NCI-H446 (cell line): ENCODE measurements at places on chromosomes 1 and 21.

GRCh38 chr21:39924577-39925308, 57.5 kb downstream of the PCP4 start:
- DNase-seq = no peak

DNA sequence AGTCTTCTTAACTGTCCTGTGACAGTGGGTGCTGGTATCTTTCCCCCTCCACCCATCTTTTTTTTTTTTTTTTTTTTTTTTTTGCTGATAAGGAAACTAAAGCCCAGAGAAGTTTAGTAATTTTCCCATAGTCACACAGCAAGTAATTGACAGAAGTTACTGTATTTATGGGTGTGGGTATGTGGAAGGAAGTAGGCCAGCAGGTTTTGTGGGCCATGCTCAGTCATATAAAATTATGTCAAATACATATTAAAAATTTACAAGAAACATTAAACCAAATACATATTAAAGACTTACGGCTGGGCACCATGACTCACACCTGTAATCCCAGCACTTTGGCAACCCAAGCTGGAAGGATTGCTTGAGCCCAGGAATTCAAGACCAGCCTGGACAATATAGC, 51.5 kb downstream of the KAZN start:
- DNase-seq = no peak

DNA sequence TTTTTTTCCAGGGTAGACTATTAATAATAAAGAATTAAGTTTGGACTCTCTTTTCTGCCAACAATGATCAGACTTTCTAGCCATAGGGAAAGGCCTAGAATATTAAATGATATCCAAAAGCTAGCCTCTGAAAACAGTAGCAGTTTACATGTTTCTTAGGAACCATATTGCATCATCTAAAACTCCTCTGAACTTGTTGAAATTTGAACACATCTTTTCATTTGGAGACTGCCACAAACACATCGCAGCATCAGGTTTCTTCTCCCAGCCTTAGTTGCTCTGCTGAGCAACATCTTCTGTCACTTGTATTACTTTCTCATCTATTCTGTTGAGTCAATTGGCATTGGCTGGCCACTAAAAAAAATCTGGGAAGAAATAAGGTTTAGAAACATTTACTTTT, 63.2 kb upstream of the GNG4 start:
- no peak for DNase-seq

DNA sequence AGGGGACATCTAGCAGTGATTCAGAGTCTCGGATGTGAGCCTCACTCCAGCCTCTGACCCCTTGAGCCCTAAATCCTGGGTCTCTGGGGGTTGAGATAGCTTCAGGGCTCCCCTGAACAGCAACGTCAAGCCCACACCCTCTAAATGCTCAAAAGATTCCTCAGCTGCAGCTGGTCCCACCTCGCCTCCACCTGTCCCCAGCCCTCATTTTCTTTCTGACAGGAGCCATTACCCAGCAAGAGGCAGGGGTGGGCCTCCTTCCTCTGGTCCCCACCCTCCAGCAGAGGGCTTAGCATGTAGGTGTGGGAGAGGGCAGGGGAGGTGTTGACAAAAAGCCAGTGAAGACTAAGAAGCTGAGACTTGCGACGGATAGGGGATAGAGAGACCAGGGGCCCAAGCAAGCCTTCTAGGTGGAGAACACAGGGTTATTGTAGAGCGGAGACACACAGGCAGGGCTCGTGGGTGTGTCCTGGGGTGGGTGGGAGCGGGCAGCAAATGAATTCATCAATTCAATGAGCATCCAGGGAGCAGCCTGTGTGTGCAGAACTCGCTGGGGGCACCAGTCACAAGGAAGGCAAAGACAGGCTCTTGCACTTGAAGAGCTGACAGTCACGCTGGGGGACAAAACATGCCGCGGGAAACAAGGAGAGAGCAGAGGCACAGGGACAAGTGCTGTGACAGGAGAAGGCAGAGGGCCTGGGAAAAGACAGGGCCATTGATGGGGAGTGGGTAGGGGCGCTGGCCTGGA, 48.9 kb upstream of the GOLT1A start:
- DNase-seq = no peak

DNA sequence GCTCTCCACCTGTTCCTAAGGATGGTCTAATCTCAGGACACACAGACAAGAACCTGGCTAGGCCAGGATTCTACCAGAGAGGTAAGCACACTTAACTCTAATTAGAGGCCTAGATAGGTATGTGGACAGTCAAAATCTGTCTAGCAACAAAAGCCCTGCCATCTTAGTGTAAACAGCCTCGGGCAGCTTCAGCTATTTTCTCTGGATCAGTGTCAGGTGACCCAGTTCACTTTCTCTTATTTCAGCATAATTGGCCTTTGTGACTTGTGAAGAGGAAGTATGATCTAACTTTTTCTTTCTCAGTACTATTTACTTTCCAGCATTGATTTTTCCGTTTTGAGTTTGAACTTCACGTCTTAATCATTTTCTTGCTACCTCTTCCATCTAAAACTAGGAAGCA, 217.7 kb downstream of the CRB1 start:
- DNase-seq = no peak

DNA sequence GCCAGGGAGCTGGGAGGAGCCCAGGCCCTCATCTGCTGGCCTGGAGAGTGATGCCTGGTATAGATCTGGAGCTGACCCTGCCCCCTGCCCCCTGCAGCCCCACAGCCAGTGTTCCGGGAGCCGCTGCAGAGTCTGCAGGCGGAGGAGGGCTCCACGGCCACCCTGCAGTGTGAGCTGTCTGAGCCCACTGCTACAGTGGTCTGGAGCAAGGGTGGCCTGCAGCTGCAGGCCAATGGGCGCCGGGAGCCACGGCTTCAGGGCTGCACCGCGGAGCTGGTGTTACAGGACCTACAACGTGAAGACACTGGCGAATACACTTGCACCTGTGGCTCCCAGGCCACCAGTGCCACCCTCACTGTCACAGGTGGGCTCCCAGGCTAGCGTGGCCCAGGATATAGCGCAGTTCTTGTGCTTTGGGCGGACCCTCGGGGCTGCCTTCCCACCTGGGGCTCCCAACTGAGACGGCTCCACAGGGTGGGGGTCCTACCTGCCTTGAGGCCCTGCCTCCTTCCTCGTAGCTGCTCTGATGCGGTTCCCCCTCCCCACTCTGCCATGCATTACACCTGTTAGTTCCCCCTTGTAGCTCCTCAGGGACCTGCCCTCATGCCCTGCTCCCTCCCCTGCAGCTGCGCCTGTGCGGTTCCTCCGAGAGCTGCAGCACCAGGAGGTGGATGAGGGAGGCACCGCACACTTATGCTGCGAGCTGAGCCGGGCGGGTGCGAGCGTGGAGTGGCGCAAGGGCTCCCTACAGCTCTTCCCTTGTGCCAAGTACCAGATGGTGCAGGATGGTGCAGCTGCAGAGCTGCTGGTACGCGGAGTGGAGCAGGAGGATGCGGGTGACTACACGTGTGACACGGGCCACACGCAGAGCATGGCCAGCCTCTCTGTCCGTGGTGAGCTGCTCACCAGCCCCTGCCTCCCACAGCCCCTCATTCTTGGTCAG, 98.7 kb downstream of the OBSCN start:
- DNase-seq = no peak

- no peak for DNase-seq
Measured at GRCh38 chr1:170175484-170175883, 29.7 kb downstream of the NTMT2 start.

DNA sequence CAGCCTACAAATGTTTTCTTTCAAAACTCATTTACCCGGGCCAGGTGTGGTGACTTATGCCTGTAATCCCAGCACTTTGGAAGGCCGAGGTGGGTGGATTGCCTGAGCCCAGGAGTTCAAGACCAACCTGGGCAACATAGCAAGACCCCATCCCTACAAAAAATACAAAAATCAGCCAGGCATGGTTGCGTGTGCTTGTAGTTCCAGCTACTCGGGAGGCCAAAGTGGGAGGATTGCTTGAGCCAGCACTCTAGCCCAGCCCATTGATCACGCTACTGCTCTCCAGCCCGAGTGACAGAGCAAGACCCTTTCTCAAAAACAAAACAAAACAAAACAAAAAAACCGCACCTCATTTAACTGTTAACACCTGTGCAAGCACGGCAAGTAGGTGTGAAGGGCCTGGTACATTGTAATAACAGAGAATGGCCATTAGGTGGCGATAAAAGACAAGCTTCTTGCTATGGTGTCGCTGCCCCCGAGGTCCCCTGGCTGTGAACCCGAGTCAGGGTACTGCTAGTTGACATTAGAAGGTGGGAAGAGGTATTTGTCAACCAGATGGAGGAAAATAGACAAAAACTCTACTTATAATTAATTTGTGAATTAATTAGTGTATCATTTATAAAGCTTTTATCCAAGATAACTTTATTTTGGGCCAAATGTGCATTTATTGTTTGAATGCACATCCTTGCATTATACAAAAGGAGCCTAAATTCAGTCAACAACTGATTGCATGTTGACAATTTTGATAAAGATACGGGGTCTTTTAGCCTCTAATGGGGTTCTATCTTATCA, 66.5 kb downstream of the SH3BGR start:
- DNase-seq = peak; percentile 10

- DNase-seq = no peak
Measured at GRCh38 chr1:237154157-237154556, 112.2 kb downstream of the RYR2 start.

DNA sequence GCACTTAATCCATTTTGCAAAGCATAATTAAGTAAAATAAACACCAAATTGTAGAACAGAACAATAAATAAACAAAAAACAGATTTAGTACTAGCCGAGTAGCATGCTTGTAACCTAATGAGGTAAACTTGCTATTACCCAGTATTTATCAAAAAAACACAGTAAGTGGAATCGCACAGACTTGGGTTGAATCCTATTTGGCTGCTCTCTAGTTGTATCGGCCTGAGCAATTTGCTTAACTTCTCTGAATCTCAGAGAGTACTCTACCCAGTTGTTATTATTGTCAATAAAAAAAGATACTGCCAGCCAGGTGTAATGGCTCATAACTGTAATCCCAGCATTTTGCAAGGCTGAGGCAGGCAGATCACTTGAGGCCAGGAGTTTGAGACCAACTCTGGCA, 664.3 kb downstream of the ADGRL2 start:
- DNase-seq = no peak

DNA sequence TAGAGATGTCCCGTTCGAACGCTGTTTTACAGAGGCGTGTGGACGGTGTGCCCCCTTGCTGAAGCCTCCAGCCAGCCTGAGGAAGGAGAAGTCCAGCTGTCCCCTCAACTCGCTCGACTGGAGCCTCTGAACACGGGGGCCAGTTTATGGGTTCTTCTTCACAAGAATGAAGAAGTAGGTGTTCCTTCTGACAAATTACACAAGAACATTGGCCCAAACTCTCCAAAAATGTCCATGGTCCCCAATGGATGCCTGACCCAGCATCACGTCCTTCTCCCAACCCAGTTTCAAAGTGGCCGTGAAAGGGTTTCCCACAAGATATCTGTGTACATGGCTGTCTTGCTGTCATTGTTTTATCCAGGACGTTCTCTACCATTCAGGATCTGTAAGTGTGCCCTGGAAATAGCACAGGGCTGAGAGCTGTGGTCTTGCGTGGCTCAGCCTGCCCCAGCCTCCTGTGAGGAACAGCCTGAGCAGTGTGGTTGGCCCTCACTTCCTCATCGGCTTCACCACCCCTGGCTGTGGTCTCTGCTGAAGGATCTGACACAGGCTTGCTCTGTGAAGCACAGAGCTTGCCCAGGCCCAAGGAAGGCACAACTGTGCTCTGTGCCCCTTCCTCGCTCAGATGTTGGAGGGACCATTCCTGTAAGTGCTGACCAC, 1.0 kb upstream of the S100B start:
- no peak for DNase-seq

DNA sequence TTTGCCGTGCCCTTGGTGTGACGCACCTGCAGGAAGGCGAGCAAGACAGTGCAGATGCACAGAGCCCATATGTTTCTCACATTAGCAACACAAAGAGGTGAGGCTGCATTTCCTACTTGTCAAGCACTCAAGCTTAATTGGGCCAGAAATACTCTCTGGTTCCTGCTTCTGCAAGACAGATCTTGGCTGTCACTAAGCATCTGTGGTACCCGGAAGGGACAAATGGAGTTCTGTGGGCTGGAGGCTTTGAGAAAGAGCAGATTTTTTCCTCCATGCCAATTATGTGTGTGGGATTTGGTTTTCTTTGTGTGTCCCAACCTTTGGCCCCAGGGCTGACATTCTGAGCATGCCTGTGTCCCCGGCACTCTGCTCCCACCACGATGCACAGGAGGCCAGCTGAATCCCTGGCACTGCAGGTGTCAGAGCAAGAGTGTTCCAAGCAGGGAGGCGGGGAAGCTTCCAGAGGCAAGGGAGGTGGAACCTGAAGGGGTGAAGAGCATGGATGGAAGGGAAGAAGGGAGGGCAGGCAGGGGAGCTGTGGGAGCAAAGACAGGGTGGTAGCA, 52.0 kb upstream of the STUM start:
- no peak for DNase-seq

DNA sequence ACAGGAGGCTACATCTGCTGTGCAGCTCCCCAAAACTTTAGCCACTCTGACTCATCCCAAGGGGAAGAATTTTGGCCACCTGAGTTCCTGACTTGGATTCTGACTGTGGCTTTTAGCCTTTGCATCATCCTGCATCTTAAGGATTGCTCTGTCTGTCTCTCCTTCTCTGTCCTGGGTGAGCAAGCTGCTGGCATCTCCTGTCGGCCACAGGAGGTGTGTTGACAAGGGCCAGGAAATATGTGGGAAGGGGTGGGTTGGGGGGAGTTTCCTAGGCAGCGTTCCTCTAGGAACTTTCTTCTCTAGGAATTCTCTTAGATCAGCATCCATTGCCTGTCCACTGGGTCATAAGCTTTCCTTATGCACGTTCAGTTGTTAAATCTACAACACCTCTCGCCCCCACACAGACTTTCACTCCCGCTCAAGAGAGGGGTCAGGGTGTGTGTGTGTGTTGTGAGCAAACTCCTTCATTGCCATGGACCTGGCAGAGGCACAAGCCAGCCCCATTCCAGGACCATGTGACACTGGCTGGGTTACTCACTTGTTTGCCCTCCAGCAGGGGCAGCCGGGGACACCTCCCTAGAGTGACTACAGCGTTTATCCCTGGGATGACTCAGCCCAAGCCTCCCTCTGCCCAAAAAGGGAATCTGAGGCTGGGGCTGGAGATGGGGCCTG, 145.0 kb upstream of the DUSP10 start:
- no peak for DNase-seq

- DNase-seq = no peak
Measured at GRCh38 chr1:174659823-174660222, 212.1 kb downstream of the GPR52 start.
